ENCODE measurements at places on chromosomes 5 and 9.

GRCh38 chr9:111198936-111199335, 131.1 kb downstream of the OR2K2 start:
- DNase-seq, result no peak

GRCh38 chr9:6351737-6352136, 23.6 kb downstream of the TPD52L3 start:
- no peak for DNase-seq

GRCh38 chr5:35029333-35029732, 18.4 kb downstream of the AGXT2 start:
- DNase-seq, result no peak

DNA sequence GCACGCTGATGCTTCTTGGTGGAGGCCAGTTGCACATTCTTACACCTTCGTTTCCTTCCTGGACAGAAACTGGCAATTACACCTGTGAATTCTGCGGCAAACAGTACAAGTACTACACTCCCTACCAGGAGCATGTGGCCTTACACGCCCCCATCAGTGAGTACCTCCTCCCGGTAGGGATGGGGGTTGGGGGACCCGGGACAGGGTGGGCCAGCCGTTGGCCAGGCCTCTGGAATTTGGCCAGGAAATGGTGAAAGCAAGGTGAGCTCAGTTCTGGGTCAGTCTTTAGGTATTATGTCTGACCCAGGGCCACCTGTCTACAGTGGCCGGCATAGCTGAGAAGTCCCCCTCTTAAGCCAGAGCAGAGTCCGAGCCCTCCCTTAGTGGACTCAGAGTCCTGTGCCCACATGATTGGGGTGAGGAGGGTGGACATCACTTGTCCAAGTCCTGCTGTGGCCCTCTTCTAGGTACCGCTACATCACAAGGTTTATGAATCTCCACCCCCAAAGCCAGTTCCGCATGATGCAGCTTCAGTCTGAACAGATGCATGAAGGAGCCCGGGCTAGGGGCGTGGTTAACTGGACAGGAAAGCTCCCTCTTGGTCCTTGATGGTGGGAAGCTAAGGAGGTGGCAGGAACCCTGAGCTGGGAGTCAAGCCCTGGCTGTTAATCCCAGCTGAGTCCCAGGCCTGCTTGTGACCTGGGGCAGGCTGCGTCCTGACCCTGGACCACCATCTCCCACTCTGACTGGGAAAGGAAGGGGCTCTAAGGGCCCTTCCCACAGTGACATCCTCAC, 61.3 kb downstream of the AMBP start:
- no peak for DNase-seq

DNA sequence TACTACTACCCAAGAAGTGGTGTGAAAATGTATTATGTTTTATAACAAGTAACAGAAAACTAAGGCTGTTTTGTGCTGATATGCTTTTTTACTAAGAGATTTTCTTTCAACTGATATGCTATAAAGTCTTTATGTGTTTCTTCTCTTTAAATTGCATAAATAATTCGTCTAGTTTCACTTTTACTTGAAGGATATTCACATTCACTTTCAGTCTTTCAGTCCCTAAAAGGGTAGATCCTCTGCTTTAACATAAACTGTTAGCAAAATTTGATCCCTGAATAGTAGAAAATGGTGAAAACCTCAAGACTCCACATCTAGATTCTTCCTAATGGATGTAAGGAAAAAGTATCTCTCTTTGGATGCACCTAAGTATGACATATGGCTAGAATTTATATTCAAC, 69.0 kb upstream of the FST start:
- no peak for DNase-seq

DNA sequence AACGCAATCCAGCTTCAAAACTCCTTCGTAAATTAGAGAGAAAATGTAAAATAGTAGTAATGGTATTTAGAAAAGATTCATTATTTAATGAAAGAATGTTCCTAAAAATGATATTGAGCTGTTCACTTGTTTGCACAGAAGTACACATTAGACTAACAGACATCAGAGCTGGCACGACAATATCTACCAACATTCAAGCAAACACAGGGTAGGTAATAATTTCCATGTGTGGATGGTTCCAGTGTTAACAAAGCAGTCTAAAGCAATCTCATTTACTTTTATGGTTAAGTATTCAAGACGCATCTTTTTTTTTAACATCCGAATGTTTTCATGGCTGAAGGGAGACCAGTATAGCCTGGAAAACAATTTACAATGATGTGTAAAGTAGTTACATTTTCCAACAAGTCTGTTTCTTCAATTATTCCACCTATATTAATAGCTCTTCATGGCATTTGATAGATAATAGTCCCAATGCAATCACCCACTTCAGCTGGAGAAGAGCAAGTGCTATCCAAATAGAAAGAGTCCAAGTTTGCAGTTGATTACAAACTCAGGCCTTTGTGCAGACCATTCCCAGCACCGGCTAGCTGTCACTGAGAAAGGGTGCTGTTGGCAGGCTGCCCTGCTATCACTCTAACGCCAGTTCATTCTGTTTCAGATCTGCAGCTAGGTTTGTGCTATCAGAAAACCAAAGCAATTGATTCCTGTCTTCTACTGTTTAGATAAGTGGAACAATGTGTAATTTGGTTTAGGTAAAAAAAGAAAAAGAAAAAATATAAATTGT, 458.8 kb downstream of the DTWD2 start:
- no peak for DNase-seq

GRCh38 chr9:129665389-129665775, at the start of gene PRRX2:
Gene PRRX2, plus strand, starts transcription at chr9:129665647. Its CDS starts 221 bp downstream, at chr9:129665868.
- DNase-seq, result peak; percentile 51

DNA sequence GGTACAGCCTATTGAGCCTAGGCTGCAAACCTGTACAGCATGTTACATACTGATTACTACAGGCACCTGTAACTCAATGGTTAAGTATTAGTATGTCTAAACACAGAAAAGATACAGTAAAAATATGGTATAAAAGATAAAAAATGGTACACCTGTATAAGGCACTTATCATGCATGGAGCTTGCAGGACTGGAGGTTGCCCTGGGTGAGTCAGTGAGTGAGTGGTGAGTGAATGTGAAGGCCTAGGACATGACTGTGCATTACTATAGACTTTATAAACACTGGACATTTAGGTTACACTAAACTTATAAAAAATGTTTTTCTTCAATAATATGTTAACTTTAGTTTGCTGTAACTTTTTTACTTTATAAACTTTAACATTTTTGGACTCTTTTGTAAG, 171.3 kb downstream of the SLC28A3 start:
- DNase-seq, result no peak

DNA sequence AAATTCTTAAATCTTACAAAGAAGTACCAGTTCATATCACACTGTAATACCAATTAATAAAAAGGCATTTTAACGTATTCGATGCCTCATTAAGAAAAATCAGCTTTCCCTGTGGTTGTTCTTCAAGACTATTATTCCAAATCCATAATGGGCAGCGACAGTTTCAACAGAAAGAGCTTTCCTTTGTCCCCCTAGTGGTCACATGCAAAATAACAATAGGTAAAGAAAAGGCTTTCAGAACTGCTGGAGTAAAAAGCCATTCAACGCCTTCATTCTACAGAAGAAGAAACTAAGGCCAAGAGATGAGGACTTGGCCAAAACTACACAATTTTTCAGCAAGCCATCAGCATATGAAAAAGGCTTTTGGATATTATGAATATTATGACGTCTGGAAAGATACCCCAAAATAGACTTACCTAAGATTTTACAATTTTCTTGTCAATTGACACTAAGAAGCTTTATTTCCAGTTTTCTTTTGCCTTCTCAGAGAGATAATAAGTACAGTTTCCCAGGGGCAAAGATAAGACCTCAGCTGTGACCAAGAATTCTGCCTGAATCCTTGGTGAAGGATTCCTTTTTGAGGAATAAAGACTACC, 6.7 kb upstream of the CDH6 start:
- DNase-seq, result no peak
